ENCODE measurements at places on chromosomes 1 and 21.

DNA sequence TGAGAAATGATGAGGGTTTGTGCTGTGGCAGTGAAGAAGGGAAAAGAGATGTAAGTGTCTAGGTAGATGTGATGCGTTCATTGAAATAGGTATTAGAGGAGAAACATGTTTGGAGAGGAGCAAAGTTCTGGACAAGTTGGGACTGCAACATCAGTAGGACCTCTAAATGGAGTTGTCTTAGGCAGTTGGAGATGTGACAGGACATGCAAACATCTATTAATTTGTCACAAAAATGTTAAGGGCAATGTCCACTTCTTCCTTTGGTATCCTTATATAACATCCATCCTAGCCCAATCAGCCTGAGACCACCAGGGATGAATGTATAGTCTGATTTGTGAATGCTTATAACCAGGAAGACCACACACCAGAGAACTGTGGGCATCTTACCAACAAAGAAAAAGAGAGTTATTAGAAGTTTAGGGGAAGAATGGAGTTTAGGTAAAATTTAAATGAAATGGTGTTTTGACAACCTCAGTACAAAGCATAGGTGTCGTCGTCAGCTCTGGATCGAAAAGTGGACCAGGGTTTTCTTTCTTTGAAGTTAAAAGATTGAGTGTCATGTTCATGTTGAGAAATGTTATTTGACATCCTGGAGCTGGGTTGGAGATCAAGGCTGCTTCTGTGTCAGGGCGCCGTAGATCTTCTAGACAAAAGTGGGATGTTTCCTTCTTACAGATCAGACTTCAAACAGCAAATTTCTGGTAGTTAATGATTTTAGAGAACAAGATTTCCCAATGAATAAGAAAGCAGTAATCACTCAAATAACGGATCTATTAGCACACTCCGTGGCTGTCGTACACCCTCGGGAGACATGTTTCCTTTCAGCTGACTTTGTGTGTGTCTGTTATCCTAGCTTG lies 8.7 kb downstream of the COA6 start:
- no peak for DNase-seq

DNA sequence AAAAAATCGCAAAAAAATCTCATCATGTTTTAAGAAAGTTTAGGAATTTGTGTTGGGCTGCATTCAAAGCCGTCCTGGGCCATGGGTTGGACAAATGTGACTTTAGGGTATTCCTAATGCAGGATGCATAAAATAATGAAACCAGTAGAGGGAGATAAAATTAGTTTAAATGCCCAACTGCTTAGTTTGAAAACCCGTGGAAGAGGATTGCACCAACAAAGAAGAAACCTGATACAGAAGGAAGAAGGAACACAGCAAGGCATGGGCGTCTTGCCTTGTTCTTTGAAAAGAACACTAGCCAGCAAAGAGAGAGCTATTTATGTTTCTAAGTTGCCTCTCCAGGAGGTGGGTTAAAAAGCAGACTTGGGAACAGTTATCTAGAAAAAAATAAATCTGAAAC lies 37.9 kb downstream of the WDR3 start:
- peak; percentile 19 for DNase-seq

DNA sequence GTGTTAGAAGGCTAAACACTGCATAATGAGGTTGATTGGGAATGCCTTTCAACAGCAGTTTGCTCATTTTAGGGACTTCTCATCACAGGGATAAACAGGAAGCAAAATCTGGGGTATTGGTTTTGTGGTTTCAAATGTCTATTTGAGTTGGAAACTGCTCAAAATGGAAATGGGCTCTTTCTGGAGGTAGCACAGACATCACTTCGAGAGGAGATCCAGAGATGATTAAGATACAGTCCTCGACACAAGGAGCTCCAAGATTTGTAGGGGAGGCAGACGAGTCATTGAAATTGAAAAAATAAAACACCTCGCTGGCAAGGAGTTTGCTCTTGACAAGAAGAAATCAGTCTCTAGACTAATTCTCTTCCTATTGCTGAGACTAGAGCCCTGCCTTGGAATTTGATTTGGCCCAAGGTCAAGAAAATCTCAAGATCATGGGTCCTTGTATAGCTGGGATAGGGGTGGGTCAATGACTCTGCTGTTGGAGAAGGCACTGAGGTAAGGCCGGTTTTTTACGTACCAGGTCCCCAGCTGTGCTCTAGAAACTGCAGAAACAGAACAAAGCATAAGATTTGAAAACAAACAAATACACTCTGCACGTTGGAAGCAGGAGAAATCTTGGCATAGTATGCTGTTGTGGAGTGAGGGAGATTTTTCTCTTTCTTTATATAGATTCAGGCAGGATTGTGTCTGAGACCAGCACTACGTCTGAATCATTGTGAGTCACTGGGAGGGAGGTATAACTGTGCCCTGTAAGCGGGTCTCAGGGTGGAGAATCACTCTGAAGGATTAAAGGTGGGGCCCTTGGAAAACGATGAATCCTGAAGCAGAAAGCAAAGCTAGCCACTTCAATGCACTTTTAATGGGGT lies 17.7 kb upstream of the KLHDC8A start:
- DNase-seq, result peak; percentile 90

- no peak for DNase-seq
Observed at GRCh38 chr1:233959102-233959501, 54.6 kb downstream of the SLC35F3 start.

DNA sequence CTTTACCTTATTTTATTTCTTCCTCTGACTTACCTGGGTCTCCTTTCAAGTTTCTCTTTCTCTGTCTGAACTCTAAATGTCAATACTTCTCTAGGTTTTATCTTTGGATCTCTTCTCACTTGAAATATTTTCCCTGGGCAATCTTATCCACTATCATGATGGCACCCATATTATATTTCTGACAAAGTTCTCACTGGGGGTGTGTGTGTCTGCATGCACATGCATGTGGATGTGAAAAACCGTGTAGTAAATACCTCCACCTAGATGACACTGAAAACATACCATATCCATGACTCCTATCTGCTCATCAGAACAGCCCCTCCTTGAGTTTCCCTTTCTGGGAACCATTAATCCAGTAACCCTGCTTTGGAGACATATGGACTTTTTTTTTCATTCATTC lies 30.9 kb downstream of the DNASE2B start:
- DNase-seq, result no peak

- DNase-seq, result no peak
Observed at GRCh38 chr1:235635938-235636662, 13.5 kb downstream of the GNG4 start.

GRCh38 chr21:33943293-33943692 lies 27.7 kb upstream of the ATP5PO start:
- DNase-seq, result no peak

- no peak for DNase-seq
Observed at GRCh38 chr1:41943717-41944116, 25.0 kb upstream of the HIVEP3 start.

DNA sequence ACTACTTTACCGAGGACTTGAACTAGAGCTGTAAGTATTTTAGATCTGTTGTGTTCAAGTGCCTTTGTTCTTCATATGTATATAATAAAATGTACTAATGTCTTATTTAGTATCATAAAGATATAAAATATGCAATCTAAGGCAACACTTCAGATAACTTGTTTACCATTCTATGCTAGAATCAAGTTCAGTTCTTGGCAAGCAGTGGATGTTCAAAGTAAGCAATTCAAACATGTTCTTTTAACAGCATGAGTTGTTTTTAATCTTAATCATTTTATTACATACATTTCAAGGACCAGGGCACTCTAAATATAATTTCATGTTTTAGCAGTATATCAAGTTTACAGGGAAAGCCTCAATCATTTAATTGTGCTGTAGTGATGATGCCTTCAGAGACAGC lies 47.0 kb downstream of the ZC3H11B start:
- no peak for DNase-seq

- no peak for DNase-seq
Observed at GRCh38 chr1:168964478-168964877, 142.0 kb upstream of the ATP1B1 start.
